ENCODE measurements at places on chromosomes 6 and 20.

GRCh38 chr20:38125157-38126056, 39.7 kb downstream of the TGM2 start:
- no peak for DNase-seq

- no peak for DNase-seq
Observed at GRCh38 chr6:49915035-49915434, 48.7 kb upstream of the CRISP1 start.

GRCh38 chr6:144214029-144214428, 63.7 kb downstream of the STX11 start:
- DNase-seq = no peak

GRCh38 chr6:7201732-7202541, 94.2 kb downstream of the RREB1 start:
- no peak for DNase-seq
